ENCODE measurements at places on chromosomes 13 and 19.

- DNase-seq = no peak
Observed at GRCh38 chr19:4327877-4328242, 10.8 kb downstream of the STAP2 start.

DNA sequence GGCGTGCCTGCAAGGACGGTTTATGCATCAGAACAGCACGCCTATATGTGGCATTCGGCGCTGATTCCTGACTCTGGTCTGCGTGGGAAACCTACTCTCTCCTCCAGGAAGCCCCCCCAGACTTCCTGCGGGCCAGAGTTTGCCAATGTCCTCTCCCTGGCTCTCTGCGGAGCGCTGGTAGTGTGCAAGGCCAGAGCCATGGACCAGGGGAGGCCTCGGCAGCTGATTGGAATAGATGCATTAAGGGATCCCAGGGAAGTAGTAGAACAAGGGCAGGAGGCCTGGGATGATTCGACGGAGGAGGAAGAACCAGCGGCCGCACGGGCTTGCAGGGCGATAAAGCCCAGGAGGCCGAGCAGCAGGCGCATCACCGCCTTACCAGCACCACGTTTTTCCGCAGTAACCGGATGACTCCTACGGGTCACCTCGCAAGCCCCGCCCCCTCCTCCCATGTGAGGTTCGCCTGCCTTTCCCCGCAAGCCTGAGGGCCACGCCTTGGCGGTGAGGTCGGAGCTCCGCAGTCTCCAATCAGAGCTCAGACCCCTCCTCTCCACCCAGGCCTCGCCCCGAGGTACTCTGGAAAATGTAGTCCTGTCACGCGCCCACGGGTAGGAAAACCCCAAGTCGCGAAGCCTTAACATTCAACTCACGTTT, 5.0 kb downstream of the CLEC11A start:
- peak; percentile 81 for DNase-seq

GRCh38 chr13:113539822-113540221, 44.7 kb upstream of the TFDP1 start:
- DNase-seq = no peak

DNA sequence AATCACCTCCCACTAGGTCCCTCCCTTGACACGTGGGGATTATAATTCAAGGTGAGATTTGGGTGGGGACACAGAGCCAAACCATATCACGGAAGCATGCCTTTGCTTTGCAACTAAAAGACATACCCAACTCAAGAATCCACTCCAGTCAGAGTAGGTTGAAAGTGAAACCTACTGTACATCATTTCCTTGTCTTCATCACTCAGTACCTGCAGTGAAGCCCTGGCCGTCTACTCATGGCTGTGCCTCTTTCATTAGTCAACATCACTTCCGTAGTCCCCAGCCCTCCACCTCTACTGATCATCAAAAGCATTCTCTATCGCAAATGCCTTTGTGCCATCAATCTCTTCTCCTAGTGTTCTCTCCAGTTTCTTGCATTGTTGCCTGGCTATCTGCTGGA, 343.1 kb upstream of the ARGLU1 start:
- DNase-seq = no peak

DNA sequence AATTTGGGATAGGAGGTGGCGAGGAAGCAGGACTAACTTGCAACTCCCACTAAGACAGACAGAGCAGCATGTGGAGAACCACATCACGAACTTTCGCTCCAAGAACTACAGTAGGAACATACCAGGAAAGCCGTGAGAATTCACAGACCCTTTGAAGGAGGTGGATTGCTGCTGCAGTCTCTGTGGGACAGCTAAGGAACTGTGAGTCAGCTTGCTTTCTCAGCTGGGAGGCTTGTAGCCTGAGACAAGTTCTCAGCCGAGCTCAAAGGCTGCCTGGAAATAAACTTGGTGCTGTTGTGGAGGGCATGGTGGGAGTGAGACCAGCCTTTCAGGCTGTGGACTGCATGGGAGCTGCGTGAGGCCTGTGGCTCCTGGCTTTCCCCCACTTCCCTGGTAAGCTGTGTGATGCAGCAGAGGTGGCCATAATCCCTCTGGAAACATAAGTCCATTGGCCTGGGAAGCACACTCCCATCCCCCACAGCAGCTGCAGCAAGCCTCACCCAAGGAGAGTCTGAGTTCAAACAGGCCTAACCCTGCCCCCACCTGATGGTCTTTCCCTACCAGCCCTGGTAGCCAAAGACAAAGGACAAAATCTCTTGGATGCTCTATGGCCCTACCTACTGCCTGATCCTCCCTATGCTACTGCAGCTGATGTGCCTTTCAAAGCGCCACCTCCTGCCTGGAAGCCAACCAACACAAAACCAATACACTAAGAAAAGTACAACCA, 441.1 kb upstream of the HTR2A start:
- DNase-seq = no peak

DNA sequence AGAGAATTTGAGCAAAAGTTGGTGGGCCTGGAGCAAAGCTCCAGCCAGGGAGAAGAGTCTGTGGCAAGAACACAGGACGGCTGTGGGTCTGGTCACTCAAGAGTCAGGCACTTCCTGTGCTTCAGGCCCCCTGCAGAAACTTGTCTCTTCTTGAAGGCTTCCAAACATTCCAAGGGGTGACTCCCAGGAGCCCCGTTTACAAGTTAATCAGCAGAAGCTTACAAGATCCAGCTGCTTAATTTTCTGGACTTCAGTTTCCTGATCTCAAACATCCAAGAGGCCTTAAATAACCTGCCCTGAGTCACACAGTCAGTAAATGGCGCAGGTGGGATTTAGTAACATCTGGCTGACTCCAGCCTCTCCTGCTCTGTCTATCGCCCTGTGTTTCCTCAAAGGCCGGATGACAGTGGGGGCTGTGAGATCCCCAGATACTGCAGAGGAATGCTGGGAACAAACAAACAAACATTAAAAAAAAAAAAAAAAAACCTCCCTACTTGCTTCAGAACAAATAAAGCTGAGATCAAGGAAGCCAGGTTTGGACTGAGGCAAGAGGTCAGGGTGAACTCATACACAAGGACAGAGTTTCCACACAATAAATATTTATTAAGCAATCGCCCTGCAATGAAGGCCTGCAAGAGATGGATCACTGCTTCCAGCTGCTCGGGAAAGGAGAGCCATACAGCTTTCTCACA, 175.4 kb upstream of the RFC3 start:
- DNase-seq = no peak
